ENCODE measurements at places on chromosomes 3 and 15.

DNA sequence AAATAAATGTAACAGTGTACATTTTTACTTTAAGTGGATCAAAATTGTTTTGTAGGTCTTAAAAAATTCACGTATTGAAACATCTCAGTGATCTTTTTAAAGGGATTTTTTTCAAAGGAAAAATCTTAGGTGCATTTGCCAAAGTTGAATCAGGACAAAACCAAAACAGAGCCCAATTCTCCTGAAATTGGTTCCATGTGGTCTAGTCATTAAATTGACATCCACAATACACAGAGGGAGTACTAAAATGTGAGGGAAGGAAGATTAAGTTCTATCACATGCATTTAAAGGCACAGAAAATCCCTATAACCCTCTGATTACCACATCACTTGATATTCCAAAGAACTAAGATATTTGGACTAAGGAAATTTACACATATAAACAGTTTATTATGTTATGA, 39.3 kb upstream of the HDC start:
- no peak for DNase-seq

DNA sequence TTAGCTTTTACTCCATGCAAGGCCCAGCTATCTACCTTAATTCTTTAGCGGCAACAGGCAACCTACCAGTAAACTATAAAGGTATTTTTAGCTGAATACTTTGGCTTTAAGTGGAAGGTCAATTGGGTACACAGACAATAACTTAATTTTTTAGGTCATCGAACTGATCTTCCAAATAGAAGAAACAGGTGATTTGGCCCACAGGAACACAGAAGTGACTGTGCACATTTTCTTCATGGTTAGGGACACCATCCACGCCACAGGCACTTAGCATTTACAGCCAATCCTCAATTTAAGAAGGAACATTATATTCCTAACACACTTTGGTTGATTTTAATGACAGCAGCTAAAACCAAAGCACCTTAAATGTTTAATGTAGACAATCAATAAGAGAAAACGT, 1.9 kb downstream of the ARPP19 start:
- no peak for DNase-seq

- DNase-seq: no peak
These were observed 38.8 kb downstream of the BHLHE40 start for GRCh38 chr3:5017925-5018531.

GRCh38 chr15:40927495-40927872, 1.7 kb upstream of the DLL4 start:
- no peak for DNase-seq

GRCh38 chr15:62457100-62457499, 292.0 kb upstream of the C2CD4B start:
- DNase-seq: no peak
